Occipital lobe (tissue), 3 donors: ENCODE measurements at places on chromosomes 2 and 18. TPM values are rescaled to one million over a fixed set of nuclear protein-coding genes. Genes with fewer than 3 reads are reported as not detected.

- DNase-seq = no peak
Observed at GRCh38 chr2:47311764-47312490, 91.0 kb upstream of the MSH2 start.

DNA sequence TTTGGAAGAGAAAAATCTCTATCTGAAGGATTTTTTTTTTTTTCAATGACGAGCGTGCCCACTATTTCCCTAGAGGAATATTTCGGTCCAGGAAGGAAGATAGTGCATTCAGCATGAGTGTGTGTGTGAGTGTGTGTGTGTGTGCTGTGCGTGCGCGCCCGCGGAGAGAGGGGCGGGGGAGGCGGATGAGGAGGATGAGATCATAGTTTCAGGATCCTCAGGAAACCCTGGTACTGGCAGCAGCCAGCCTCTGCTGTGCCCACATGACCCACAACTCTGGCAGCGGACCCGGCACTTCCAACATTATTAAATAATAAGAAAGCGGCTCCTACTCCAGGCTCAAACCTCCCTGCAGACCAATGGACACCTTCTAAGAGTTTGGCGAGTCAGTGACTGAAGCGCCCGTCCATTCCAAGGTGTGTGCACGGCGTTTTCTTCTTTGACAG is 217.0 kb upstream of the DTNA start:
- peak; percentile 79 for DNase-seq

GRCh38 chr2:204824751-204825453 is 279.6 kb downstream of the PARD3B start:
- no peak for DNase-seq

DNA sequence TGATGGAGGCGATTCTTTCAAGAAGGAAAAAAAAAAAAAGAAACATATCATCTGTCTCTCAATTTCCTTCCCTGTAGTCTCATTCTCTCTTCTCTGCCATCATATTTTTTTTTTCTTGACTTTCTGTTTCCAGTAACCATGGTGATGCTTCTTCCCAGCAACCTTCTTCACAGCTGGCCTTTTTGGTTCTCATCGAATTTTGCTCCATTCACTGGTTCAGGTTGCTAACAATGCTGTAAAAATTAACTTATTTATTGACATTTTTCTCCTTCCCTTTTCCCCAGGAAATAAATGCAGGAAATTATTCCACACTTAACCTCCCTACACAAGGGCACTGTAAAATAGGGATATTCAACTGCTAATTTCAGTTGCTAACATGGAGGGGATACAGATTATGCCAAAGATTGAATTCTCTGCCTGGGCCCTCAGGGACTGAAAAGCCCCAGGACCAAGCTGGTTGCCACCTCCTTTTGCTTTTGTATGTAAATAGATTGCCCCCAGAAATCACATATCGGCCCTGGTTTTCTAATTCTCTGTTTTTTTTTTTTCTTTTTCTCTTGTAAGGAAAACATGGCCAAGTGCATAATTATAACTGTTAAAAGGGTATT is 154.7 kb downstream of the MAP2 start:
- no peak for DNase-seq

Gene ACMSD
- total RNA-seq = not detected
